HEK293T (cell line): ENCODE measurements at places on chromosomes 1 and 21.
A peak's percentile ranks its signal among the peaks of the same experiment; 100 is the strongest.

DNA sequence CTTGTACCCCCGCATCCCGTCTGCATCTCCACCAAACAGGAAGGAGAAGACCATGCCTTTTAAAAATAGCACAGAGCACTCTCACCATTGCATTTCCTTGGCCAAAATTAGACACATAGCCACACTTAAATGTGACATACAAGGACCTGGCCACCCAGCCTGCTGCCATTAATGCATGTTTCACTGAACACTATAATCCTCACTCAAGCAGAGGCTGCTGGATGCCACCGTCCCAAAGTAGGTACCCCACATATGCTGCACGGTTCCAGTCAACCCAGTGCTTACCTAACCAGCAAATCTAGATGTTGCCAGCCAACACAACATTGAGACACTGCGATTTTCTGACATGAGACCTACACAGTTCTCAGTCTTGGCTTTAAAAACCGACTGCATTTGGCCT lies 107.7 kb downstream of the ADSS2 start:
- DNase-seq, result no peak

DNA sequence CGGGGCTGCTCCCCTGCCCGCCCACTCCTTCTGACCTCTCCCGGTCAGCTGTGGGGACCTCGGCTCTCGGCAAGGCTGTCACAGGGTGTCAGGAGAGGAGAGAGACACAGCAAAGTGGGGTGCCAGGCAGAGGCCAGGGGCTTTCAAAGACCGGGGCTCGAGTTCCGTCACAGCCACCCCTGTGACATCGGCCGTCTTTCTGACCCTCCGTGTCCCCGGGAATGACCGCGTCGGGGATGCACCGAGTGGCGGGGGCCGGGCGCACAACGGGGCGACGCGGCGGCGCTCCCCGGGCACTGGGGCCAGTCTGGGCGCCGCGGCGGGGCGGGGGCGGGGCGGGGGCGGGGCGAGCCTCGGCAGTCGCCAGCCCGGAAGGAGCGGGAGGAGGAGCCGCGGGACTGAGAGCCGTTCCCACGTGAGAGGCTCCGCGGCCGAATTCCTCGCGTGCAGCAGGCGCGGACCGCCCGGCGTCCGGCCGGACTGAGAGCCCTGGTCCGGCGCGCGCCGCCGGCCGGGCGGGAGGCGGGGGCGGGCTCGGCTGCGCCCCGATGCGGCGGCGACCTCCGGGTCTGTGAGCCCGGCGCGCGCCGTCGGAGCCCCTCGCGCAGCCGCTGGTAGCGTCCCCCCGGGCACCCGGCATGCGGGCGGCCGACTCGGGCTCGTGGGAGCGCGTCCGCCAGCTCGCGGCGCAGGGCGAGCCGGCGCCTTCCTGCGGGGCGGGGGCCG lies 229.7 kb upstream of the TMEM51 start:
- DNase-seq, result peak; percentile 76

DNA sequence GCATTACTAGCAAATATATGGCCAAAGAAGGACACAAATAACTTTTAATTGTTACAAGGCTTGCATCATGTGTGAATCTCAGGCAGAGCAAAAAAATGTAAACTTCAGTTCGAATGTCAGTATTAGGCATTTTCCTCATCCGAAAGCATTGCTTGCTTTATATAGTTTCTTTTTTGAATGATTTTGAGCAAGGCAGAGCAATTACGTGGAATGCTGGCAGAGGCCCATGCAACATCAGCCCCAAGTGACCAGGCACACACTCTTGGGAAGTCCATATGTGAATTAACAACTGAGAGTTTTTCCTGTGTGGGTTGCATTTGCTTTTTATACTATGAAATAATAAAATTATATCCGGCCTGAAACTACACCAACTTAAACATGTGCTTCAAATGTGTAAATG lies 274.8 kb downstream of the PTPRC start:
- no peak for DNase-seq

GRCh38 chr1:115929881-115930280 lies 46.4 kb upstream of the SLC22A15 start:
- DNase-seq, result no peak

GRCh38 chr21:29316029-29316742 lies 17.5 kb downstream of the BACH1 start:
- no peak for DNase-seq

DNA sequence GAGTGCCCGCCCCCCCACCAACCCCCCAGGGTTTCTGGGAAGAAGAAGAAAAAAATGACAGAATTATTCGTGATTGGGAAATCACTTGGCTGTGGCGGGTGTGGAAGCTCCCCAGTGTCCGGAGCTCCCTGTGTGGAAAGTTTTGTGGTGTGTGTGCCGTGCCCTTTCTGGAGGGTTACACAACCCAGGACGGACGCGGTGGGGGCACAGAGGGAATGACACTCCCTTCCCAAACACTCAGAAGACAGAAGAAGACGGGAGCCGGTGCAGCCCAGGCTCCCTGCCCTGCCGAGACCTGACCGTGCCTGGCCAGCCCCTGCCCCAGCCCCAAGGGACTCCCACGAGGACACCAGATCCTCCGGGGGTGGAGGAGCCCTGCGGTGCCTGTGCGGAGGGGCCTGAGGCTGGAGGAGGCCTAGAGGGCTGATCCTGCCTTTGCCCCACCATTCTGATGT lies 33.0 kb upstream of the ADARB1 start:
- no peak for DNase-seq
